ENCODE measurements at places on chromosomes 13 and 19. TPM values are rescaled to one million over a fixed set of nuclear protein-coding genes. Genes with fewer than 3 reads are reported as not detected.

DNA sequence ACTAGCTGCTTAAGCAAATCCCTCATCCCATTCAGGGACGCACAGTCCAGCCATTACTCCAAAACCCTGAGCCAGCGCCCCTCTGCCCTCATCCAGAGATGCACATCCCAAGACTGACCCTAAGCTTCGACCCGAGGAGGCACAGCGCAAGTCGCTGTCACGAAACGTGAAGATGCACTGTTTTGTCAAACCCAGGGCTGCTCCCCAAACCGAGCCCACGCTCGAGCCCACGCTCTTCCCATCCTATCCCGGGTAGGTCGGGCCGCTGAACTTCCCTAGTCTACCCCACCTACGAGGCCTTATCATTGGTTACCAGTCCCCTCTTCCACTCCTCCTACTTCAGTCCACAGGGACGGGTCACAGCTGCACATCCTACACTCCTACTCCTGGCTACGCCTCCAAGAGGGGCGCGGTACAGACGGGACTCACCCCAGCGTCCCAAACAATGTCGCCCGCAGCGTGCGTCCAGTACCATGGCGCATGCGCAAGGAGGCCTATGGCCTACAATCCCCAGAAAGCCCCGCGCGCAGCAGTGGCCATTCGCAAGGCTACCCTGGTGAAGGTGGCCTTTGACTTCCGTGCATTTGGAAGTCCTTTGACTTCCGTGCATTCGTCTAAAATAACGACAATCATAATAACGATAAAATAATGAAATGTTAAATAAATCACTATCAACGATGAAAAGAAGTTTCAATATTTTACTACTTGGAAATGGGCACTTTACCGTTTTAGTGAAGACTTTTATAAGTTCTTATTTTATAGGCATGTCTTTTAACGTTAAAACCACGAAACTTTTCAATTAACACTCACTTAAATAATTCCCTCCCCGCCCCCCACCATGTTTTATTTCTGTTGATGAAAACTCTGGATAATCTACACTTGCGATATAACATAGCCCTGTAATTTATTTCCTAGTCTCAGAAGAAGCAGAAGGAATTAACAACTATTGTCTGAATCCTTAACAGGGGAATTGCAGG is at the start of gene ZNF285:
Gene ZNF285, minus strand, starts transcription at position 470 of the 977 bp plus-strand sequence. CDS start 4,395 bp downstream, outside the sequence.
- no peak for DNase-seq

- H3K36me3 ChIP-seq, result no peaks in the 10 kb centered on the region
- no peak overlapping the region for H3K4me3 ChIP-seq
- no peak overlapping the region for H3K27ac ChIP-seq
- no peak for DNase-seq
- H3K27me3 ChIP-seq, result no peaks in the 10 kb centered on the region
Observed at GRCh38 chr13:33884531-33885220, 66.7 kb downstream of the RFC3 start.

DNA sequence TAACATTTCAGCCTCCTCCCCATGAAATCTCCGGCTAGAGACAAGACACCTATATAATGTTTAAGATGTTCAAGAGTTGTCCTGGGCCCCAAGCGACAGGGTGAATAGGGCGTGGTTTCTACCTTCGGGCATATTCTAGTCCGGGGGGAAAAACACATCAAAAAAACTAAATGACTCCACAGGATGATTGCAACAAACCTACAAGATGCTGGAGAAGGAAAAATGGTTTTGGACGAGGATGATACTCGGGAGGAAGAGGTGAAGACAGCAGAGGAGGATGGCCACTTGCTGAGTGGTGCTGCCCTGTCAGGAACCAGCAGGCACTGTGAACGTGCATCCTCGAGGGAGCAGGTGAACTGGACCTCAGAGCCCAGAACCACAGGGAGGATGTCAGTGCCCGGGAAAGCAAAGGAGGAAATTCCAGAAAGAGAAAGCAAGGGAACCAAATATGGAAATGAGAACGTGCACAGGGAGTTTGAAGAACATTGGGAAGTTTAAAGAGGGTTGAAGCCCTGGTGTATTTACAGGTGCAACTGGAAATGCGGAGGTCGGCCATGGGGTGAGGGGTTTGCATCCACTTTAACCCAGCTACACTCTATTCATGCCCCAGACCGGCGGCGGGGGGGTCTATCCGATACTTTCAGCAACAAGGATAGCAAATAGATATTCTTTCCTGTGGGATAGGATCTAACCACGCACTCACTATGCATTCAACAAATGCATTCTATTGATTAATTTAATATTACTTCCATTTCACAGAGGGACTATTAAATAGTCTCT is 50.6 kb downstream of the COL4A1 start:
- peak; percentile 71 for DNase-seq
- no peaks in the 10 kb centered on the region for H3K36me3 ChIP-seq
- no peak overlapping the region for H3K4me3 ChIP-seq
- no peaks in the 10 kb centered on the region for H3K27me3 ChIP-seq
- H3K4me1 ChIP-seq, result peaks cover 28% of the 10 kb centered on the region

The NALCN gene
- 1.7 TPM for total RNA-seq

DNA sequence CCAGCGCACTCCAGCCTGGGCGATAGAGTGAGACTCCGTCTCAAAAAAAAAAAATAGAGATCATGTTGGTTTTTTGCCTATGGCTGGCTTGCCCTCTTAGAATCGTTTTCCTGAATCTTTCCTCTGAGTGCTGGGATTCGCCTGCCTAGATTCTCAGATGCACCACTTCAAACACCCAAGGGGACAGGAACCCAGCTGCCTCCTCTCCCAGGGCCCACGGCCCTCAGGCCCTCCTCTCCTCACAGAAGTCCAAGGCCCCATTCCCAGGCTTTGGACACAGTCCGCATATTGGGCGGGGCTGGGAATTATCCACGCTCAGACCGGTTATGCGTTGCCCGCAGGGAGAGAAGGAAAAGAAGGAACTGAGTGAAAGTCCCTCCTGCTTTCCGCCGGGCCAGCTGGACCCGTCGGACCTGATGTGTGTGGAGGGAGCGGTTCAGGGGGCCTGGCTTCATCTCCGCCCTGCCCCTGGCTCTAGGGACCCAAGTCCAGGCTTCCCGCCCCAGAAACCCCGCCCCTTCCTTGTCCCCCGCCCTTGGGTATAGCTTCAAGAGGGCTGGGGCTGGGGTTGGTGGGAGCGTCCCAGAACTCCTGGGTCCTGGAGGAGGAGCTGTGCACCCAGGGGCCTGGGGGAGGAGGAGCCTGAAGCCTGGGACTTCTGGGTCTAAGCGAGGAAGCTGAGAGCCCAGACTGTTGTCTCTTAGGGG is 5.8 kb downstream of the PPFIA3 start:
- H3K27ac ChIP-seq, result peak overlapping the region; percentile 22
- H3K27me3 ChIP-seq, result no peaks in the 10 kb centered on the region
- no peak overlapping the region for H3K4me3 ChIP-seq
- peak; percentile 78 for DNase-seq
- H3K36me3 ChIP-seq, result no peaks in the 10 kb centered on the region

The MEX3D gene
- total RNA-seq, result 21.4 TPM

The LIM2 gene
- total RNA-seq, result not detected

The ETV2 gene
- total RNA-seq, result not detected

The GPC6 gene
- 13.8 TPM for total RNA-seq

DNA sequence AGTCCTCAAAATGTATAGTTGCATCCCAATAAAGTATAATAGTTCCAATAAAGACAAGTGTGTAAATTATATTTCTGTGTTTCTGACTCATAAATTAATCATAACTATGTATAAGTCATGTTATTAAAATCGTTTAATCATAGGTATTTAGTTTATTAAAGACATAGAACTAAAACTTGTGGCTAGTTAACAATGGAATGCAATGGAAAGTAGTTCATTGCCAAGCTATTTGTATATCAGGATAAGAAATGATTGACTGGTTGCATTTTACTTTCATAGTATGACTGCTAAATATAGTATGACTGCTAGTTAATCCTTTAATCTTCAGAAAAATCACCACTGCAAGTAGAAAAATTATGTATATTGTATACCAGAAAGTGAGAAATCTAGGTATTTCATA is 16.9 kb downstream of the COG3 start:
- no peak for DNase-seq
- no peak overlapping the region for H3K4me3 ChIP-seq
- H3K27me3 ChIP-seq, result no peaks in the 10 kb centered on the region

The GAPDHS gene
- total RNA-seq, result not detected

The ZNF284 gene
- total RNA-seq, result 2.2 TPM

The ZSCAN4 gene
- total RNA-seq, result not detected
